ENCODE measurements at places on chromosomes 11 and 22.

- peak; percentile 1 for DNase-seq
Measured at GRCh38 chr11:40241524-40242051, 1217.9 kb downstream of the LRRC4C start.

DNA sequence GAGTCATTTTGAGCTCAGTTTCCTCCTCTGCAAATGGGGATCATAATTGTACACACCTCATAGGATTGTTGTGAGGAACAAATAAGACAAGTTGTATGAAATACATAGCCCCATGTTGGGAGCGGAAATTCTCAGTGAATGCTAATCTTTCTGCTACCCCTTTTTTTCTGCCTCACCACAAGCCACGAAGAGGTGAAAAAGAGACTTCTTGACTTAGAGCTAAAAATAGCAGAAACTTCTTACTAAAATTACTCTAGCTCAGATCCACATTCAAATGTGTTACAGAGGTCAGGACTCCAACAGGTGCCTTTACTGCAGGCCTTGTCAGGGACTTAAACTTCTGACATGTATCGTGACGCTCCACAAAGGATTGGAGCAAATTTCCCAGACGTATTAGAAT, 128.5 kb downstream of the MIAT start:
- peak; percentile 30 for DNase-seq

DNA sequence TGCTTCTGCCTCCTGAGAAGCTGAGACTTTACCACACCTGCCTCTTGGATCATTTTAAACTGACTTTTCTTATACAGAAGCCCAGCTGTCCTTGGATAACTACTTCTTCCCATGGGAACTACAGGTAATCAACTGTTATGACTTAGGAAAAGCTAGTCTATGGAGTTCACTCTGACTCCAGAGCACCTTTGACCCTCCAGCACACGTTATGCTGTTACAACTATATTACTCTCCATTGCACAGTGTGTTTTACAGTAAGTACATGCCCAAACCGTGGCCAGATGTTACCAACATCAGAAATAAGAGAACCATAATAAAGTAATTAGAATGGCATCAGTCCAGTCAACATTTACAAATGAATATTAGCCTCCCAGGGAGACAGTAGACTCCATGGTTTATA, 21.3 kb upstream of the TSG101 start:
- DNase-seq, result no peak

DNA sequence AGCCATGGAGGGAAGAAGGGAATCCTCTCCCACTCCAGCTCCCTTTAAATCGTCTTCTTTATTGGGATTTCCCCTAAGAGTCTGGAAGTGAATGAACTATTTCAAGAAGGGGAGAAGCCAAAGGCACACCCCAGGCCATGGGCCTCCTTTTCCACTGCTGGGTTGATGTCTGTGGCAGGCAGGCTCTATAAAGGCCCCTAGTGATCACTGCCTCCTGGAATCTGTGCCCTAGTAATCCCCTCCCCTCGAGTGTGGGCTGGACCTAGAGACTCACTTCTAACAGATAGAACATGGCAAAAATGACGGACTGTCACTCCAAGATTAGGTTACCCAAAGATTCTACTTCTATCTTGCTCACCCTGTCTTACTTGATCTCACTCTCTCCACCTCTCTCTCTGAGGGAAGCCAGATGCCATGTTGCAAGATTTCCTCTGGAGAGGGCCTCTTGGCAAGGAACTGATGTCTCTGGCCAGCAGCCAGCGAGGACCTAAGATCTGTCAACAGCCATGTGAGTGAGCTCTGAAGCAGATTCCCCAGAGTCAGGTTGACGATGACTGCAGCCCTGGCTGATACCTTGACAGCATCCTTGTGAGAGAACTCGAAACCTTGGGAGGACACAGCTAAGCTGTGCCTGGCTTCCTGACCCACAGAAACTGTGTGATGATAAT, 444.8 kb downstream of the SOX6 start:
- DNase-seq, result no peak

DNA sequence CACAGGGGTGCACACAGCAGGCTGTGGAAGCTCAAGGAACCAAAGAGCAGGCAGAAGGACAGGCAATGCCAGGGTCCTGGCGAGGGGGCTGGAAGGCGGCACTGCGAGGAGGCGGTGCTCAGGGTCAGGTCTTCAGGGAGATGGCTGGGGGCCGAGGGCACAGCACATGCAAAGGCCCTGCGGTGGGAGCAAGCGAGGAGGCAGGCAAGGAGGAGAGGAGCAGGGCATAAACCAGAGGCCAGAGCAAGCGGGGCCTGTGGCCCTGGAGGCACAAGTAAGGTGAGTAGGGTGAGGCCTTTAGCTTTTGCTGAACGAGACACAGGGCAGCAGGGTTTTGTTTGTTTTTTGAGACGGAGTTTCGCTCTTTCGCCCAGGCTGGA, 126.9 kb downstream of the ARHGAP8 start:
- no peak for DNase-seq

DNA sequence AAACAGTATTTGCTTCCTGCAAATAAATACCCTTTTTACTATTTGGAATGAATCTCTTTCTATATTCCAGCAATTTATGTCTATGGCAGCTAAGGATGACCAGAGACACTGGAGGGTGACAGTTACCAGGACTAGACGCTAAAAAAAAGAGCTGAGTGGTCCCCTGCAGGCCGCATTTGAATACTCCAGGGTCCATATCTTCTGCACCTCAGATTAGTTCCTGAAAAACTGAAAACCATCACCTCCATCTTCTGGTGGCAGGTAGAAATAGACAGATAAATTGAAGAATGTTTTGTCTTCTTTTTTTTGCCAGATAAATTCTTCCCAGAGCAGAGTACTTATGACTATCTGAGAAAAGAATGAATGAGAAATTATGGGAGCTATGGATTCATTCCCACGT, 145.6 kb downstream of the CSNK2A3 start:
- no peak for DNase-seq

GRCh38 chr11:108727665-108728064, 62.8 kb downstream of the DDX10 start:
- DNase-seq, result no peak

GRCh38 chr11:68796801-68797200, 44.9 kb downstream of the CPT1A start:
- no peak for DNase-seq

GRCh38 chr22:27952091-27952490, 33.0 kb upstream of the PITPNB start:
- DNase-seq, result no peak

GRCh38 chr11:64607381-64607985, 16.5 kb downstream of the SLC22A12 start:
- no peak for DNase-seq

GRCh38 chr11:105032495-105032894, 2.4 kb downstream of the CASP1 start:
- no peak for DNase-seq

DNA sequence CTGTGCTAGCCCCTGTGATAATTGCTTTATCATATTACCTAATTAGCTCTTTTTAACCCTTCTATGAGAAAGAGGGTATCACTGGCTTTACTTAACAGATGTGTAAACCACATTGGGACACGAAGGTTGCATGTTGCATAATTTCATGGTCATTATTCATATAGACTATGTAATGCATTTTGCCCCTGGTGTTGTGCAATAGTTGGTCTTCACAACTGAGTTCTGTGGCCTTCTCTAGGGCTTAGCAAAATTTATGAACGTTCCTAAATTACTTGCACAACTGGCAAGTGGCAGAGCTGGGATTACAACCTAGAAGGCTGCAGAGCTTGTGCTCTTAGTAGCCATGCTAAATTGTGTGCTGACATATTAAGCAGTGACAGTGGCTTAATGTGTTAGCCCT, 34.6 kb upstream of the PDGFD start:
- DNase-seq, result no peak

- DNase-seq, result peak; percentile 43
Measured at GRCh38 chr11:17400048-17400775, 11.8 kb upstream of the KCNJ11 start.

DNA sequence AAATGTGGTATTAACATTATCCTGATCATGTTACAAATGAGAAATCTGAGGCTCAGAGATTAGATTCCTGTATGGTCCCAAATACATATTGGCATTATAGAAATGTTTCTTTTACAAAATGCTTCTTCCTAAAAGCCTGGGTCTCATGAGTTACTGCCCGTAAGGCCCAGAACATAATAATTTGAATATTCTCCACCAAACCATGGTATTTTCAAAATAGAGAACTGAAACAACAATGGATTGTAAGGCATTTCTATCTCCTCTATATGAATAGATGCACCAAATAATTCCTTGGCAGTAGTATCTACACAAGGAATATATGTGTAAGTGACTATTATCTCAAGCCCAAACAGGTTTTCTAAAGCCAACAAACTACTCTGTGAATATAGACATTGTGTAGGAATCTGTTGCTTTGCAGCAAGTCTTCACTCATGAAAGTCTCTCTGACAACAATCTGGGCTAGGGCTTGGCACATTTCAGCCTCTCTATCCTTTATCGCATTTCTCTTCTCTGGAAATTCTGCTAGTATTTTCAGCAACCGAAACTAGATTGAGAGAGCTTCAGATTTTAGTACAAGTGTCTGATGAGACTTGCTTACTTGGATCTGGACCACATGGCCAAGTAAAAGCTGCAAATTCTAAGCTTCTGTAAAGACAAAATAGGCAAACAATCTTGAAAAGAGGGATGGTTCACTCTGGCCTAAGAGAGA, 112.8 kb upstream of the ARHGAP20 start:
- no peak for DNase-seq

DNA sequence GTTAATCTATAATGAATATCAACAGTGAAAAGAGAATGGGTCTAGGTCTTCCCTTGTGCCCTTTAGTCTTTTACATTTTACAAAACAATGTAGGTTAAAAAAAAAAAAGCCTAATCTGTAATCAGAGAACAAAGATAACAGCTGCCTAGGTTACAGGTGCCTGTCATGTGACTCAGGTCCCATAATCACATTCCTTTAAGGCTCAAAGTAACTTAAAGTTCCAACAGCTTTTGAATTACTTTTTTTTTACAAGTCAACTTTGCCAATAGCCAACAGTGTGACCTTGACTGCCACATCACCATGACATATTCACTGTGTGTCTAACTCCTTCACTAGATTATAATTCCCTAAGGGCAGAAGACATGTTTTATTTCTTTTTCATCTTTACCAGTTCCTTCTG, 237.0 kb upstream of the API5 start:
- no peak for DNase-seq

- DNase-seq, result no peak
Measured at GRCh38 chr22:17734187-17734586, 40.1 kb downstream of the BID start.

- peak; percentile 73 for DNase-seq
Measured at GRCh38 chr11:118895093-118896039, 11.7 kb downstream of the CXCR5 start.

DNA sequence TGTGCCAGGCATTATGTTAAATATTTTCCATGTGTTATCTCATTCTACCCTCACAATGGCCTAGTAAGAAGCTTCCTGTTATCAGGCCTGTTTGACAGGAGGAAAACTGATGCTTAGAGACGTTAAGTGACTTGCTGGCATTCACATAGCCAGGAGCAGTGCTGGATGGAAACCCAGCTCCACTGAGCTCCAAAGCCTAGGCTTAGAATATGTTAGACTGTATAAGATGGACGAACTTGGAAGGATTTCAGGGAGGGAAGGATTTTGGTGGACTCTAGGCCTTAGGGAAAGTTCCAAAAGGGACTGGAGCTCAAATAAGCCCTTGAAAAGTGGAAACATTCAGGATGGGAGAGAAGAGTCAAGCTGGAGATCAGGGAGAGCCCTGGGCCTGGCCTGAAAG, 2.1 kb downstream of the CD44 start:
- DNase-seq, result no peak

DNA sequence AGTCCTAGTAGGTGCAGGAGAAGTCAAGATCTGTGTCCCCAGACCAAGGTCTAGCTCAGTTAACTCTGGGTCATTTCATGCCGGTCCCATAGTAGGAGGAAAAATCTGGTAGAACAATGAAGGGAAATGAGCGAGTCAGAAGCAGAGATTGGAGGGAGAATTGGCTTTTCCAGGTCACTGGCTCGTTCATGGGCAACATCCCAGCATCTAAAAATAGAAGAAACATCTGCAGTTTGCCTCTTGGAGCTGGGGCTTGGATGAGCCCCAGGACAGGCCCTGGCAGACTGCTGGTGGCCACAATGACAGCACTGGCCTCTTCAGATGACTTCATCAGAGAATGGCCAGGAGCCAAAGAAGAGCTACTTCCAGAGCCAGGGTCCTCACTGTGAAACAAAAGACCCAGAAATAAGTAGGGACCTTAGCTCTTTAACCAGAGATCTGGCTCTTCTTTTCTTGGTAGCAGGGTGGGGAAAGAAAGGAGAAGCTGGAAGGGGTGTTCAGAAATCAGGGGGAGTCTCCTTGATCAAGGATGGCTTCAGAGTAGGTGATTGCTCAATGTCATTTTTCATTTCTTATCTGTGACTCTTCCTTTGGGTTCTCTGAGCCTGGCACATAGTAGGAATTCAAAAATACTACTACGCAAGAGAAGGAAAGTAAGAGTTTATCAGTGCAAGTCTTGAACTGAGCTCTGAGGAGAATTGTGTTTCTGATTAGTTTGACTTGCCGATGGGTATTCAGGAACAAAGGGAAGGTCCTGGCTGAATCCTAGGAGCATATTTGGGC, 102.6 kb downstream of the TMPRSS5 start:
- DNase-seq, result no peak

DNA sequence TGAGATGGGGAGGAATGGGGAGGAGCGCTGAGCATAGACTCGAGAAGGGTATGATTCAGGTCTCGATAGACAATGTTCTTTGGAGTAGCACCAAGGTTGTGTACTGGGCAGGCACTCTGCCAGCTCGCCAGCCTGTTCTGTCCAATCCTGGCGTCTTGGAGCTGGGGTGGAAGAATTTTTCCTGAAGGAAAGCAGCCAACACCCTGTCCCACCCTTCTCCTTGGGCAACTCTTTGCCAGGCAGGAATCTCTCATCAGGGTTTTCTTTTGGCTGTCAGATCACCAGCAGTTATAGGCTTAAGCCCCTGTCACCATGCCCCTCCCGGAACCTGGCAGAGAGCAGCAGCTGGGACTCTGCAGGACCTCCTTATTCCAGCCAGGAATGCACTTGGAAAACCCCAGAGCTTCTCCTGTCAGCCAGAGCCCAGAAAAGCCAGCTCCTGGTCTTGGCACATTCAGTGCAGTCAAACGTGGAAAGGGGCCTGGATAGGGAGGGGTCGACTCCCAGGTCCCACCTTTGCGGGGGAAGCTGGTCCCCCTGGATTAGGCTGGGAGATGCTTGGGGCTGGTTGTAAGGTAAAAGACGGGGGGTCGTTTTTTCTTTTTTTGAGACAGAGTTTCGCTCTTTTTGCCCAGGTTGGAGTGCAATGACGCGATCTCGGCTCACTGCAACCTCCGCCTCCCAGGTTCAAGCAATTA, 14.4 kb upstream of the SPTBN2 start:
- no peak for DNase-seq

GRCh38 chr11:130435671-130436070, 7.3 kb upstream of the ADAMTS8 start:
- DNase-seq, result no peak

DNA sequence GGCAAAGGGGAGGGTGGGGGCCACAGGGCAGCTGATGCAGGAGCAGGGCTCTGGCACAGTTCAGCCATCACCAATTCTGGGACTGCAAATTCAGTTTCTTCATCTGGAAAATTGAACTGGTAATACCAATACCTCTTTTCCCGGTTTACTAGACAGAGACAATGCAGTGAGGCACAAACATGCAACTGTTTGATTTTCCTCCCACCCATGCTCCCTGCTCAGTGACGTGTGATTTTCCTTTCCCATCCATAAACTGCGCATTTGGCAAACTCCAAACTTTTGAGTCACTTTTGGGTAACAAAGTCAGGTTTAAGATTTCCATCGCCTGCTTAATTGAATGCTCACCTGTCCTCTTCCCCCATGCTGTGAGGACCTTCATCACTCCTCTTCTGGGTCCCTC, 23.2 kb downstream of the P2RY2 start:
- no peak for DNase-seq

- DNase-seq, result peak; percentile 81
Measured at GRCh38 chr11:44286268-44286880, 23.6 kb downstream of the ALX4 start.

Measured in GM12891 (cell line).